ENCODE measurements at places on chromosomes 5 and 9.

GRCh38 chr5:151541571-151541970, 49.6 kb downstream of the FAT2 start:
- DNase-seq: no peak

GRCh38 chr5:81425569-81425968, 31.6 kb upstream of the ACOT12 start:
- no peak for DNase-seq

- DNase-seq: peak; percentile 51
These were observed 59.7 kb upstream of the TRPC7 start for GRCh38 chr5:136424835-136425584.

DNA sequence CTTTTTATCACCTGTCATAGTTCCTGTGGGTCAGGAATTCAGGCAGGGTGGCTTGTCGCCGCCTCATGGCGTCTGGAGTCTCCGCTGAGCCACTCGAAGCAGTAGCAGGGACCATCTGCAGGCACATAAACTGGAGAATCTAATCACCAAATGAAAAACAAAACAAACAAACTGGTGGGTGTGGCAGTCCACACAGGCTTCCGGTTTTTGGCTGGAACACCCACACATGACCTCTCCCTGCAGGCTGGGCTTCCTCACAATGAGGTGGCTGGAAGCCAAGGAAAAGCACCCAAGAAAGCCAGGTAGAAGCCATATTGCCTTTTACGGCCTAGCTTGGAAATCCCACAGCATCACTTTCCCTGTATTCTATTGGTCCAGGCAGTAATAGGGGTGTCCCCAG, 197.0 kb downstream of the SYK start:
- DNase-seq: no peak

DNA sequence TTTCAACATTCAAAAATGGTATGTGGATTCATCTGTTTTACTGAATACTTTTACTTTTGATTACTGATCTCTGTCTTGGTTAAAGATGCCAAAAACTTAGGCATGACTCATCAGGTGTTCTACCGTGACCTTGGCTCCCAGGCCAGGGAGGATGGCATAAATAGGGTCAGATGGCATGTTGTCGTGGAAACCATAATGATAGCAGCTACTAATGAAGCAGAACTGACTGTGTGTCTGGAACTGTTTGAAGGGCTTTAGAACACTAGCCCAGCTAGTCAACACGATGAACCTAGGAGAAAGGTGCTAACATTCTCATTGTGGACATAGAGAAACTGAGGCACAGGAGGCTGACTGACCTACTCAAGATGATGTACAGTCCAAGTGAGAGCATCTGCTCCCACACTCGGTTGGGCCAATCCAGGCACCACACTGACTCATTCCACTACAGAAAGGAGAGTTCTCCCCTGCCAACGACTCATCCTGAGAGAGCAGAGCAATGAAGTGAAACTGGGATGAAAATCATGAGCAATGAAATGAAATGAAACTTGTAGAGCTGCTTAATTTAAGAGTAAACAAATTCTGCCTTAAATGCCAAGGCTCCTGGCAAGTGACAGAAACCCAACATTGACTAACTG, 116.0 kb downstream of the TENT4A start:
- DNase-seq: no peak

- no peak for DNase-seq
These were observed 129.4 kb downstream of the C9orf152 start for GRCh38 chr9:110078604-110079003.

DNA sequence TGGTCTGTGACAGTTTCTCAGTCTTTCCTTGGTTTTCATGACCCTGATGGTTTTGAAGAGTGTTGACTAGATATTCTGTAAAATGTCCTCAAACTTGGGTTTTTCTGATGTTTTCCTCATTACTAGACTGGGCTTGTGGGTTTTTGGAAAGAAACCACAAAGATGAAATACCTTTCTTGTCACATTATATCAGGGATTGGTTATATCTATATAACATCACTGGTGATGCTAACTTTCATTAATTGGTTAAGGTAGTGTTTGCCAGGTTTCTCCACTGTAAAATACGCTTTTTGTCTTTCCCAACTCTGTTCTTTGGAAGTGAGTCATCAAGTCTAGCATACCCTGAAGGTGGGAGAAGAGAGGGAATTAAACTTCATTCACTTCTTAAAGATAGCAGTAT, 3.3 kb upstream of the IL31RA start:
- DNase-seq: no peak

DNA sequence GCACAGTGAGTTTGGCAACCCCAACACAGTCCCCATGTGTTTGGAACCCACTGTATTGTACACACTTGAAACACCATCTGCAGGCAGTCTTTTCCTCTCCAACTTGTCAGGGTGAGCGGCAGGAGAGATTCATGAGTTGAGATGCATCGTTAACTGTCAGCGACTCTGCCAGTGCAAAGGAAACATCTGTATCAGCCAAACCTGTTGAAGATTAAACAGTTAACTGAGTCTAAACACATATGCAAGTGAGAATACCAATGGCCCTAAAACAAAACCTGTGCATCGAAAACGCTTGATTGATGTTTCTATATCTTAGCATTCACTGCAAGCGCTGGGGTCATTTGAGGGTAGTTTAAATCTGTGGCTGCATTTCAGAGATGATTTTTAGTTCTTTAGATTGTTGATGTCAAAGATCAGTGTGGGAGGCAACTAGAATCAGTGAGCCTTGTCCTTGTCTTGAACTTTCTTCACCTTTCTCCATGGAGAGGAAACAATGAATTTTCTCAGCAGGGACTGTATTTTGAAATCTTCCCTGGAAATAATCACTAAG, 41.3 kb upstream of the PAM start:
- no peak for DNase-seq

GRCh38 chr9:90046317-90046861, 441.6 kb downstream of the GADD45G start:
- no peak for DNase-seq

- DNase-seq: no peak
These were observed 26.9 kb downstream of the UIMC1 start for GRCh38 chr5:176979669-176980068.

DNA sequence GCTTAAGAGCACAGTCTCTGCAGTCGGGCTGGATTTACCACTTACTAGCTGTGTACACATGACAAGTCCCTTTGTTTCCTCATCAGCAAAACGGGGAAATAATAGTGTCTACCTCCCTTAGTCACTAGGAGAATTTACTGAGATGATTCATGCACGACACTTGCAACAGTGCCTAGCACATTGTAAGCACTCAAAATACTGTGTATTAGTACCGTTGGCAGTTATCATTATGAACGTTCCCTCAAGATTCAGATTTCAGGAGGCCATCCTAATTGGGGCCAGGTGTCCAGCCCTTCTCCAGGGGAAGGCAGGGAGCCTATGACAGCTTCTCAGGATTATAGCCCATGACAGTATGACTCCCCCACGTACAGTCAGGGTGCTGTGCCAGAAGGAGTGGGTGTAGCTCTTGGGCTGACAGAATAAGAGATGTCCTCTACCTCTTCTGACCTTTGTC, 164.3 kb downstream of the DOCK2 start:
- no peak for DNase-seq

- no peak for DNase-seq
These were observed 34.1 kb downstream of the ZMAT2 start for GRCh38 chr5:140734354-140734753.

GRCh38 chr5:68191083-68191791, 24.3 kb upstream of the PIK3R1 start:
- no peak for DNase-seq

DNA sequence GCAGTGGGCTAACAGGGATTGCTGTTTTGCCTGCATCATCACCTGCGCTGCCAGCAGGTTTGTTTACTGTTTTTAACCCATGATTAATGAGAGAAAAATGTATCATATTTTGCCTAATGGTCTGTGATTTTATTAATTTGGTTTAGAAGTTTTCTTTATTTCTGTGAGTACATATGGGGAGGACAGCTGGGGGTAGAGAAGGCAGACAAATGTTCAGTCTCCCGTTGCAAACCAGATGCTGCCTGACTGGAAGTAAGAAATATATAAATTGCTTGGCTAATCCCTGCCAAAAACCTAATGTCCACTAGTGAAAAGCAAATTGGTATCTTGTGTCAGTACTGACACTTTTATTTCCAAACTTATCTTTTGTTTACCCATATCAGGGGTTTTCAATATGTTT, 1766.1 kb upstream of the C9orf72 start:
- DNase-seq: no peak

DNA sequence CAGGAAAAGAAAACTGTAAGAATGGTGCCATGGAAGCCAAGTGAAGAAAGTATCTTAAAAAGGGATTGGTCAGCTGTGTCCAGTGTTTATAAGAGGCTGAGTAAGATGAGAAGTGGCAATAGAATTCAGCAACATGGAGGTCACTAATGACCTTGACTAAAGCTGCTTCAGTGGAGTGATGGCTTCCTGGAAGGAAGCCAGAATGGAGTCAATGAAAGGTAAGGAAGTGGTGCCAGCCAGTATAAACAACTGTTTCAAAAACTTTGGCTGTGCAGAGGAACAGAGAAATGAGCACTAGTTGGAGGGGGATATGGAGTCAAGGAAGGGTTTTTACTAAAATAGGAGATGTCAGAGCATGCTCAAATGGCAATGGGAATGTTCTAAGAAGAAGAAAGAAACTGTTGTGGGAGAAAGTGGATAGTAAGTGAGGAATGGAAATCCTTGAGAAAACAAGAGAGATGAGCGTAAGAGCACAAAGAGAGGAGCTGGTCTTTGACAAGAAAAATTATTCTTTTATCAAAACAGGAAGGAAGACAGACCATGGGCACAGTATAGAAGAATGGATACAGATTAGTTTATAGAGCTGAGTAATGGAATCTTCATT, 11.1 kb upstream of the NRG2 start:
- no peak for DNase-seq

DNA sequence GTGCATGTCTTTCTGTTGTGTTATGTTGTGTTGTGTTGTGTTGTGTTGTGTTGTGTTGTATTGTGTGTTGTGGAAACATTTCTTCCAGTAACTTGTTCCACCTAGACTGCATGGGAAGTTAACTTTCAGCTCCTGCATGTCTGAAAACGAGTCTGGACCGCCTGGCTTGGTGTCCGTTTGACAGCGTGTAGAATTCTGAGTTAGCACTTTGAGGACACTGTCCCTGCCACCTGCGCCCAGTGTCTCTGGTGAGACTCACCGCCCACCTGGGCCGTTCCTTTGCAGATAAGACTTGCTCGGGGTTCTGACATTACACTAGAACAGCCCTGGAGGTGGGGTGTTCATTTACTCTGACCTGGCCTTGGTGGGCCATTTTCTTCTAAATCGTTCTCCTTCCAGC, 42.0 kb downstream of the WNK2 start:
- DNase-seq: no peak

DNA sequence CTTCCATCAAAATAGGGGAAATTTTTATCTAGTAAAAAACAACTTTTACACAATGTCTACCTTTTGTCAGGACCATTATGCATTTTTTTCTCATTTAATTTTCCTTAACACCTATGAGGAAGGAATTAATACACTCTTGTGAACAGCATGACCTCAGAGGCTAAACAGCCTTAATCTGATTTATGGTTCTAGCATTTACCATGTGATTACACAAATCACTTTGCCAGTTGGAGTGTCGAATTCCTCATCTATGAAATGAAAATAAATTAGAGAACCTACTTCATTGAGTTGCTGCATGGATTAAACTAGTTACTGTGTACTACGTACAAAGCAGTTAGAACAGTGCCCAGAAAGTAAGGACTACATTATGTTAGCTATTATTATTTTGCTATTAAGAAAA, 187.7 kb upstream of the MPDZ start:
- no peak for DNase-seq

DNA sequence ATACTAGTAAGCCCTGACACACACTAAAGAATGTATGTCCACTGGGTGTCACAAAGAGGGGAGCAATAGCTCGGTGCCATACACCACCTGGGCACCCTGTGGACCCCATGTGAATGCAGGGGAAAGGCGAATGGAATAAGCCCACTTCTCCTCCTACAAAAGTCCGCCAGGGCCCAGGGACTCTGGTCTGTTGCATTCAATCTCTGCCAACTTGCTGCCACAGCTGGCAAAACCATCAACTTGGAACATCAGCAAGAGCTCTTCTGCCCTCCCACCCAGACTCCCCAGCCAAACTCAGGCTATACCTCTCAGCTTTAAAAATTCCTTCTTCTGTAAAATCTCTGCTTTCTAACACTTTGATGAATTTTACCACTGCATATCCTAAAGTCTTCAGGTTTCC, 54.5 kb downstream of the PFDN1 start:
- DNase-seq: no peak

- DNase-seq: no peak
These were observed 133.9 kb upstream of the ADRA1B start for GRCh38 chr5:159782197-159782994.

- no peak for DNase-seq
These were observed 185.1 kb downstream of the FSTL4 start for GRCh38 chr5:133427121-133427777.

GRCh38 chr9:24459953-24460352, 85.7 kb downstream of the IZUMO3 start:
- peak; percentile 56 for DNase-seq

GRCh38 chr9:34862043-34862442, 96.0 kb upstream of the PHF24 start:
- no peak for DNase-seq

DNA sequence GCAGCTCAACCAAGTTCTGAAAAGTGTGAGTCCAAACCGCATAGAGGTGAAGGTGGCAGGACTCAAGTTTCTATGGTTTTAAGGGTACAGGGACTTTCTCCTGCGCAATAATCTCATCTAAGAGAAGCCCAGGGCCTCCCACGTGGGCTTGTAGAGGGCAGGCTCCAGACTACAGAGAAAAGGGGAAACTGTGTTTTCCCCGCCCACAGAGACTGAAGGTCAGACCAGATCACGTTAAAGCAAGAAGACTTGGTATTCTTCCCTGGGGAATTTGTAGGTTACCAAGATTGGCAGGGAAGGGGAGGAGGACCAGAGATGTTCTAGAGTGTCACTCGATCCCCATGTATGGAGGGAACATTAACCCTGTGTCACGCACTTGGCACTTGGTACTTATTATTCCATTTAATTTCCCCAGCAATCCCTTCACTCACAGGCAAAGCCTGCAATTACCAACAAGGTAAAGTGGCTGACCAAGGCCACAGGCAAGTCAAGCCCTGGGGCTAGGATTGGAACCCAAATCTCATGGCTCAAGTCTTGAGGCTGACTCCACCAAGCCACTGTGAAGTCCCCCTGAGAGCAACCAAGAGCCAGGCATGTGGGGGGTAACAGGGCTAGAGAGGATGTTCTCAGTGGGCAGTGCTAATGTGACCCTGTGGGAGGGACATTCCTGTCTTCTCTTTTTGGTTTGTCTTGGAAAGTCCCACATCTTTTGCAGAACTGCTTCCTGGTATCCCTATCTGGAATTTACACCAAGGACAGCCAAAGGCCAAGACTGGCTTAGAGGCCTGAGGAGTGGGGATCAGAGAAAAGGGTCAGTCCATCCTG, 18.3 kb upstream of the NEK6 start:
- no peak for DNase-seq

- no peak for DNase-seq
These were observed 63.1 kb downstream of the ADAMTS6 start for GRCh38 chr5:65418661-65419060.

DNA sequence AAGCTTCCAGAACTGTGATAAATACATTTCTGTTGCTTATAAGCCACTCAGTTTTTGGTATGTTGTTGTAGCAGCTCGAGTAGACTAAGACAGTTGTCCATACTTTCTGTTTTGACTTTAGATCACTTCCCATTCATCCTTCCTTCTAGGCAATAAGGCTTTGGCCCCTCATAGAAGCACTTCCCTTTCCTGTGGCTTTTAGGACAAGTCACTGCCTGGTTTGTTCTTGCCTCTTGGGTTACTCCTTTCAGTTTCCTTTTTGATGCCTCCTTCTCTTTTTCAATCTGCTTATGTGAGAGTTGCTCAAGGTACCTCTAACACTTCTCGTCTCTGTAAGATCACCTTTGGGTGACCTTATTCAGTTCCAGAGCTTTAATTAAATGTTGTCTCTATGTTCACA, 72.4 kb upstream of the NTRK2 start:
- no peak for DNase-seq

Measured in muscle of arm (tissue), 14 donors.